DMS79 treated with DMSO at 0.1 percent for 48 hours (cell line): ENCODE measurements at places on chromosomes 2 and 18.

GRCh38 chr2:48415836-48416515 is 114.0 kb upstream of the STON1 start:
- peak; percentile 20 for DNase-seq

GRCh38 chr2:8115966-8116365 is 565.9 kb upstream of the ID2 start:
- DNase-seq = no peak

- no peak for DNase-seq
Observed at GRCh38 chr18:7980136-7980535, 413.0 kb downstream of the PTPRM start.

GRCh38 chr2:240021488-240022104 is 3.5 kb downstream of the NDUFA10 start:
- DNase-seq = no peak

DNA sequence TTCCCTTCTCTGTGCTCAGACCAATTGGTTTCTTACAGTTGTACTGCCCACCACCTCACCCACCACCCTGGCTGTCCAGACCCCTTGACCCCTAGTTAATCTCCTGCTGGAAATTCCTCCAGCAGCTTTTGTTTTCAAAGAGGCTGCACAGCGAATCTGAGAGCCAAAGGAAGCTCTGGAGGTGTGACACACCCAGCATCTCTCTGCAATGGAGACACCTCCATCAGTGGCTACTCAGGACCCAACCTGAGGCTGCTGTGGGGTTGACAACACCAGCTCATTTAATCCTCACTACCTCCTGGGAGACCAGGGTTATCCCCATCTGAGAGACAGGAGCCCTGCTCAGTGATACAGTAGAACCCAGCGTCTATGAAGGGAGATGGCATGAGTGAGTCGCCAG is 86.4 kb downstream of the BIN1 start:
- no peak for DNase-seq

GRCh38 chr2:73651591-73652230 is 9.5 kb upstream of the NAT8 start:
- DNase-seq = no peak

DNA sequence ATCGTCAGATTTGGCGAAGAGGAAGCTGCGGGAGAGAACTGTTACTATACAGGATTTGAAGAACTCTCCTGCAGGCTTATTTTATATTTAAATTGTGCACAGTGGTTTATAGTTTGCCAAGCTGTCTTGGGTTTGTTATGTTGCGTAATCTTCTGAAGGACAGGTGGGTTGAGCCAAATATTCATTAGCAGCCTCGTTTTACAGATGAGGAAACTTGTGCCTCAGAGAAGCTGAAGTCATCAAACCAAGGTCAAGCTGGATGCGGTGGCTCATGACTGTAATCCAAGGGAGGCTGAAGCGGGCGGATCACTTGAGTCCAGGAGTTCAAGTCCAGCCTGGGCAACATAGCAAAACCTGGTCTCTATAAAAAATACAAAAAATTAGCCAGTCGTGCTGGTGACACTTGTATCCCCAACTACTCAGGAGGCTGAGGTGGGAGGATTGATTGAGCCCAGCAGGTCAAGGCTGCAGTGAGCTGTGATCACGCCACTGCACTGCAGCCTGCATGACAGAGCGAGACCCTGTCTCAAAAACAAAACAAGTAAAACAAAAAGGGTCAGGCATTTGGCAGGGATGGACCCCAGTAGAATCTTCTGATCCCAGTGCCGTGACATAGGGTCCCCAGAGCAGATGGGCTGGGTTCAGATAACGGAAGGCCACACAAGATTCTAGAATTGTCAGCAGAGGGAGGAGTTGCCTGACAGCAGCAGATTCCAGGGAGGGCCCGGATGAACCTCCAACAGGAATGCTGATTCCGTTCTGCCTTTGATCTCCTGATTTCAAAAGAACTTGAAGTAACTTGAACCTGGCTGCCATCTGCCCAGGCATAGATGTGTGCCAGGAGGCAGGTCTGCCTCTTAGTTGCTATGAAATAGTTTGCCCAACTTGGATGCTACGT is 50.6 kb downstream of the SH3BP4 start:
- no peak for DNase-seq

DNA sequence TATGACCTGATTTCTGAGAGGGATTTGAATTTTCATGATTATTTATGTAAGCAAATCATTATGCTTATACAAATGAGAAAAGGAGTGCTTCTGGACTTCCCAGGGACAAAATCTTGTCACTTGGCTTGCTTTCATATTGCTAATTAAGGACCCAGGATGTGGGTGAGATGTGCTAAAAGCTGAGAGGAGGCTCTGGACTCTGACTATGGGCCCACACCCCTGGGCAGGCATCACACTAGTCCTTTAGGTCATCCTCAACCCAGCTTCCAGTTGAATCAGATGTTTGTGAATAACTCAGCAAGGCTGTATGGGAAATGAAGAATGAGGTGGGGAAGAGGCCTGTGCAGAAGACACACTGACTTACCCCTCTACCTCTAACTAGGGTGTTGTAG is 11.9 kb downstream of the IL1B start:
- no peak for DNase-seq

DNA sequence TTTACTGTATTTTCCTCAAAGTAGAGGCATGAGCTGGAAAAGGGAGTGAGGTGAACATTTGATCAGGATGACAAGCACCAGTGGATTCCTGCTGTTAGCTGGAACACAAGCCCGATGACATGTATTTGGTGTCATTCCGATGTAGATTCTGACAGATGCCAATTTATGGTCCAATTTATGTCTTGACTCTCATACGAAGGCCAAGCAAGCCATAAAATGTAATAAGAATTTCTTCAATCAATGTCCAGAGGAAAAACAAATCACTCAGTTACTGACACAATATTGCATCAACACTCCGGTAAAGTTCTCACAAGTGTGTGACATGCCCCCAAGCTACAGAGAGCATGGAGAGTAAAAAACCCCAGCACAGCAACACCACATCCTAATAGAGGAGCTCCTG is 138.3 kb upstream of the ZNF521 start:
- no peak for DNase-seq

DNA sequence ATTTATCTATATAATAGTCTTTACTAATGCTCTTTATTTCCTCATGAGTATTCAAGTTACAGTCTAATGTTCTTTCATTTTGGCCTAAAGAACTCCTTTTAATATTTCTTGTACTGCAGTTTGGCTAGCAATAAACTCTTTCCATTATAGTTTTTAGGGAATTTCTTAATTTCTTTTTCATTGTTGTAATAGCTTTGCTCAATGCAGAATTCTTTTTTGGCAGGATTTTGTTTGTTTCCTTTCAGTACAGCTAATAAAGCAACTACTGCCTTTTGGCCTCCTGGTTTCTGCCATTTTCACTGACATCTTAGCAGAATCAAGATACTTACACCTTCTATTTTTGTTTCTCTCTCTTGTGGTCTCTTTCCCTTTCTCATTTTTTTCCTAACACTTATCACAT is 390.4 kb upstream of the RGPD4 start:
- DNase-seq = no peak

DNA sequence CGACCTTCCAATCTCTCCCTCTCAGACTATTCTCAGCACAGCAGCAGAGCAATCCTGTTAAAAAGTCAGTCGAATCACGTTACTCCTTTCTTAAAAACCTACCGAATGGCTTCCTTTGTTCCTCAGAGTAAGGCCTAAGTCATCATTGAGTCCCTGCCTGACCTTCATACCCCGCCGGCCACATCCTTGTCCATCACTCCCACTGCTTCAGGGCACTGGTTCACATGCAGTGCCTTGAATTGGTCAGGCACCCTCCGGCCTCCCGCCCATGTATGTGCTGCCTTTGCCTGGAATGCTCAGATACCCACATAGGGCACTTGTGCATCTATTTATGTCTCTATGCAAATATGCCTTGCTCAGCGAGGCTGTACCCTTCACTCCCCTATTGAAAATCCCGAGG is 206.4 kb downstream of the DLGAP1 start:
- no peak for DNase-seq

DNA sequence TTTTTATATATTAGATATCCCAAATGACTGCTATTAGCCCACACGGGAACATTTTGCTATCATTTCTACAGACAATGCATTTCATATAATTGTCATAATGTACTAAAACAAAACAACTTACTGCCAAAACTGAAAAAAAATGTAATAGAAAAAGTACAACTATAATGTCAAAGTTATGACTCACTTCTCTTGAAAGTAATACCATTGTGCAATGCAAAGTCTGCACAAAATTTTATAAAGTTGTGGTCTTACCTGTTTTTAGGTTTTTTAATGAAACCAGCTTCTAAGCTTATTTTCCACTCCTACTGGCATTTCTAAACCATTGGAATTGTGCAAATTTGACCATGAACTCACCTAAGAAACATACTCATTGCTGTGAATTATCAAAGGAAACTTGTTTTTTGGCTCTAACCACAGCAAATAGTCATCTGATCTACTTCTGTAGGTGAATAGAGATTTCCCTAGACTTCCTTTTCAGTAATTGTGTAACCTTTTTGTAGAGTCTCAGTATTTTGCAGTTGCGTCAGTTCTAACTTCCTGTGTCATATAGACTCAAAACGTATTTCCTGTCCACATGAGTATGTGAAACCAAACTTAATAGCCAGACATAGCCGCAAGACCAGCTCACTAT is 31.9 kb upstream of the TFPI start:
- DNase-seq = no peak

- DNase-seq = no peak
Observed at GRCh38 chr2:60365556-60365955, 187.9 kb downstream of the BCL11A start.

- no peak for DNase-seq
Observed at GRCh38 chr2:10947446-10948187, 35.9 kb downstream of the KCNF1 start.

GRCh38 chr2:15655123-15655887 is 63.6 kb downstream of the DDX1 start:
- DNase-seq = no peak
